ENCODE measurements at places on chromosomes 4 and X. TPM values are rescaled to one million over a fixed set of nuclear protein-coding genes. Genes with fewer than 3 reads are reported as not detected.

Gene HERC5
- total RNA-seq: 20.7 TPM

Gene KLHL13
- total RNA-seq: 10.0 TPM

Gene MGAT4D
- total RNA-seq: not detected

Gene SYNPO2
- total RNA-seq: 4.2 TPM

Gene COL4A6
- 10.4 TPM for total RNA-seq

Gene RBM3
- total RNA-seq: 164 TPM

Gene PITX2
- 0.44 TPM for total RNA-seq

Gene ARHGEF38
- total RNA-seq: not detected

Gene DMD
- 7.4 TPM for total RNA-seq

Gene CT45A5
- total RNA-seq: not detected

Gene NAT8L
- total RNA-seq: 10.8 TPM

Gene DOCK11
- 12.0 TPM for total RNA-seq

Gene FGF16
- 1.4 TPM for total RNA-seq

Gene HNRNPH2
- total RNA-seq: 66.7 TPM

Gene IL13RA2
- total RNA-seq: not detected

Gene F8A3
- 0.60 TPM for total RNA-seq

Gene GPR143
- 18.5 TPM for total RNA-seq

Gene RNF212
- 3.4 TPM for total RNA-seq

Gene BMX
- not detected for total RNA-seq

Gene NR3C2
- total RNA-seq: 3.0 TPM

Gene XKRX
- 1.2 TPM for total RNA-seq

Gene GLOD5
- total RNA-seq: not detected

Gene CSAG3
- not detected for total RNA-seq

Gene MAGED1
- total RNA-seq: 91.1 TPM

Gene TLR3
- 2.0 TPM for total RNA-seq

Gene GPR82
- not detected for total RNA-seq

Gene ASB9
- not detected for total RNA-seq

Gene DUSP9
- total RNA-seq: 0.63 TPM

Gene LONRF3
- 0.11 TPM for total RNA-seq

Gene UGT2B10
- not detected for total RNA-seq

Gene MBTPS2
- total RNA-seq: 6.4 TPM

Gene ZFX
- 24.3 TPM for total RNA-seq

Gene HAND2
- not detected for total RNA-seq

Gene CYP4V2
- 1.0 TPM for total RNA-seq

Gene ZGRF1
- 43.7 TPM for total RNA-seq

Gene MSL3
- total RNA-seq: 12.3 TPM

Gene ITM2A
- total RNA-seq: 35.7 TPM

Gene CDX4
- 2.2 TPM for total RNA-seq

Gene MTCP1
- 18.3 TPM for total RNA-seq

Gene BEND4
- total RNA-seq: 45.4 TPM

Gene P2RY4
- not detected for total RNA-seq

Gene PWWP3B
- 0.86 TPM for total RNA-seq

Gene MAGED4
- 62.3 TPM for total RNA-seq

Gene RS1
- not detected for total RNA-seq

Gene ZNF630
- total RNA-seq: 2.2 TPM

Gene FANCB
- 13.8 TPM for total RNA-seq

Gene MAGEA2B
- not detected for total RNA-seq

Gene NAA11
- total RNA-seq: not detected

Gene STBD1
- total RNA-seq: 1.7 TPM

Gene MXD4
- 24.6 TPM for total RNA-seq

Gene ADAMTS3
- 3.2 TPM for total RNA-seq

Gene CCNG2
- total RNA-seq: 13.9 TPM

Gene SH3D19
- total RNA-seq: 51.3 TPM

Gene CYTL1
- total RNA-seq: 9.8 TPM

Gene ABCG2
- total RNA-seq: 3.4 TPM

Gene KLB
- total RNA-seq: not detected

Gene KLHL2
- total RNA-seq: 9.9 TPM

All from H1 (cell line).